ENCODE measurements at places on chromosomes 11 and 22.
A peak's percentile ranks its signal among the peaks of the same experiment; 100 is the strongest.

- no peak for DNase-seq
Measured at GRCh38 chr11:94845622-94846021, 77.5 kb downstream of the AMOTL1 start.

- no peak for DNase-seq
Measured at GRCh38 chr22:36769541-36770512, 6.1 kb downstream of the IFT27 start.

DNA sequence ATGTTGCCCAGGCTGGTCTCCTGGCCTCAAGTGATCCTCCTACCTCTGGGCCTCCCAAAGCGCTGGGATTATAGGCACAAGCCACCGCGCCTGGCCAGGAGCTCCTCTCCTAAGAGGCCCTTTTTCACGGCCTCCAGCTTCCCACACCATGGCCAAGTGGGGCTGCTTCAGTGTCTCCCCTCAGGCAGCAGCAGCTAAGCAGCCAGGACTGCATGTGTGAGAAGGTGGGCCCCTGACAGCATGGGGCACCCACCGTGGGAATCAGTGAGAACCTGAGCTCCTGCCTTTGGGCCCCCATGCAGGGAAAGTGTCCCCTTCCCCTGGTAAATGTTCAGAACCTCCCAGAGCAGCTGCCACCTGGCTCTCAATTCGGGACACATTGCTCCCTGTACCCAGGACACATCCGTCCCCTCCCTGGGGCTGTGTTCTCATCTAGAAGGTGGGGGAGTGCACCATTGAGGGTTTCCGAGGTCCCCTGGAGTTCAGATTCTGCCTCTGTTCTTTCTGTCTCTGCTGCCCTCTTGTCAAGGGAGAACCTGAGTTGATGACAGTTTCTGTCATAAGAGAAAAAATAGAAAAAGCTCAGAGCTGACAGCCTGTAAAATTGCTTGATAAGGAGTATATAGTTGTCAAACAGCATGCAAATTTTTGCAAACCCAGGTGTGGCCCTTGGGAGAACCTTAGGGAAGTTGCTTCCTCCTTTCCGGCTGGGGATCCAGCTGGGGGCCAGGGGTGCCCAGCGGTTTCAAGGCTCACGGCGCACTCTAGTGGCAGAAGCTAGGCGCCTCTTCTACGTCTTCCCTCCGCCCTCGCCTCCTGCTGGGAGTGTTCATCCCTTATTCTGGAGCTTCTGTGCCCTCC is 29.7 kb downstream of the FAM83F start:
- peak; percentile 65 for DNase-seq

DNA sequence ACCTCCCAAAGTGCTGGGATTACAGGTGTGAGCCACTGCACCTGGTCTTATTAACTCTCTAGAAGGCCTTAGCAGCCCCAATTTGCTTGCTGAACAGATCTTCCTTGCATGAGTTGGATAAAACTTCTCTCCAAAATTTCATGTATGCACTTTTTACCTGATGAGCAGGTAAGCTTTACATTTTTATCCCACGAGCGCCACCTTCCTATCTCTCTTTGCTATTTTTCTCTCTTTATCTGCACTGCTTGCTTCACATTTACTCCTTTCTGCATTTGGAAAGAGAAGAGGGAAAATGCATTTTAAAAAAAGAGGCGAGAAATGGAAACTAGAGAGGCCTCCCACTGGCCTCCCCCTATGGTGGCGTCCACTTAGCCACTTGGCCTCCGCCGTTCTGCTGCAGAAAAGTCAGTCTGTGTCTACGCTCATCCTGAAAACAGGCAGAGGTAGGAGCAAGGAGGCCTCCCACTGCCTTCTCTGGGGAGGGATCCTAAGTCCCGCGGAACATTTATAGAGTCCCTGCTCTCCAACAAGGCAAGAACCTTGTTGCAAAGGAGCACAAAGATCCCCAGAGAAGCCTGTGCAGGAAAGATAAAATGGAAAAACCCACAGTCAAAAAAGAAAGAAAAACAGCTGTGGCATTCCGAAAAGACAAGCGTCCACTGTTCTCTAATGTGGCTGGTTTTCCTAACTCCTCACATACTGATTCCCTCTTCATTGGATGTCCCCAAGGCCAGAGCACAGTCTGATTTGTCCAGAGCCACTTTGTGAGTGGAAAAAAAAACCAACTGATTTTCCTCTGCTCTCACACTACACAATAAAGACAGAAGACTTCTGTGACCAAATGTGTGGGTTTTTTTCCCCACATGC is 62.2 kb upstream of the INCENP start:
- no peak for DNase-seq

- DNase-seq = no peak
Measured at GRCh38 chr11:57055744-57056143, 67.0 kb downstream of the OR5AK2 start.

DNA sequence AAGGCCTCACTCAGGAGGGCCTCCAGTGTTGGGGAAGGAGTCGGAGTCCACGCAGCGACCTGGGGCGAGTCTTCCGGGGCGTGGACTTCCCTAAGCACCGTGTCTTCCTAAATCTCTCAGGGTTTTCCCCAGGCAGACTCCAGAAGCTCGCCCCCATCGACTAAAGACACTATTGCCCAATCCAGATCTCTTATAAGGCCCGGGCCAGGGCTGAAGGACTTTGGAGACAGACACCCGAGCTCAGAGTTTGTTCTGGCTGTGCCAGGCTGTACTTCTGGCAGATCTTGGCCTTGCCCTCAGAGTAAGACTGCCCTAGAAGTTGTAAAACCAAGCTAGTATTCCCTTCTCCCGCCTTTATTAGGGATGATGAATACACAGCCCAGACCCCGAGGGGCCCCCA is 191.4 kb downstream of the BUD13 start:
- no peak for DNase-seq

GRCh38 chr22:42473484-42474193 is 41.4 kb upstream of the NFAM1 start:
- peak; percentile 46 for DNase-seq

GRCh38 chr11:11512929-11513328 is 108.9 kb downstream of the GALNT18 start:
- DNase-seq = no peak

DNA sequence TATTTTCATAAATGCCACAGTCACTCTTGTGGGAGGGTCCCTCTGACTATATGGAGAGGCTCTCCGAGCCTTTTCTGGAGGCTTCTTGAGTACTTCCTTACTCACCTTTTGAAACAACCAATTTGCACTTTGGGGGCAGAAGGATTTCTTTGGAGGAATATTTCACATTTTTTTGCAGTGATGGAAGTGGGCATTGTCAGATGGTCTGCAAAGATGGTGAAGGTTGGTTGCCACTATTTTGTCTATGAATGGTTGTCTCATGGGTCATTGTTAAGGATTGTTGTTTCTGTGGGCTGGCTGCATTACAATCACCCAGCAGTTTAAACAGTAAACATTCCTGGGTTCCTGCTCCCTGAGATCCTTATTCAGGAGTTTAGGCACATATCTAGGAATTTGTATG is 388.2 kb downstream of the TMEM135 start:
- no peak for DNase-seq

DNA sequence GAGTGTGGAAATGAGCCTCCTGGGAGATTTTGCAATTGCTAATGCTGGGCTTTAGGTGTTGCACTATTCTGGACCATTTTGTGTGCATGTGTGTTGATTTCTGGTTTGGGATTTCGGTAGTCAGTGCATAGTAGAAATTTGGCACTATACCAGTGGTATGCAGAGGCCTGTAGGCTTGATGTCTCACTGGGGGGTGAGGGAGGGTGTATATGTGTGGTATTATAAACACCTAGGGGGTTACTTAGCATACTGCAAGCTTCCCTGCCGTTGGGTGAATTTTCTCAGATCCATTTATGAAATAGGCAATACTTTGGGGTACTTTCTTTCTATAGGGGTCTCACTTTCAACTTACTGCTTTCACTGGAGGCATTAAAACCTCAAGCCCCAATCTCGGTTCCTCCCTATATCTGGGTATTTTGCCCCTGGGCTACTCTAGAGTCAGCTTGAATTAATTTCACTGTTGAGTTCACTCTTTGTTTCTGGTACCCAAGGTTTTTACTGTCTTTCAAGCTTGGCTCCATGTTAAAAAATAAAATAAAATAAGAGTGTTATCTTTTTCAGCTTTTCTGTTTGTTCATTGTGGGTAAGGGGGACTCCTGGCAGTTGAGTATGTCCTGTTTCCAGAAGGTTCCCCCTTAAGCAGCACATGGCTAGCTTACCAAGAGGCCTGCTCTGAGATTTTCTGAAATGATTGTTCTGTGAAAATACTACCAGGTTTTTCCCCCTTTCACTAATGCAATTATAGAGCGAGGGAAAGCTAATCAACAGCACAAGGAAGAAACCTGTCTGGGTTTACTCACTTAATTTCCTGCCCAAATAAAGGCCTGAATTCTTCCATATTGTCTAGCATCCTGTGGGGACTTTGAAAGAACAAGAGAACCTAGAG is 45.8 kb downstream of the PPFIBP2 start:
- no peak for DNase-seq

DNA sequence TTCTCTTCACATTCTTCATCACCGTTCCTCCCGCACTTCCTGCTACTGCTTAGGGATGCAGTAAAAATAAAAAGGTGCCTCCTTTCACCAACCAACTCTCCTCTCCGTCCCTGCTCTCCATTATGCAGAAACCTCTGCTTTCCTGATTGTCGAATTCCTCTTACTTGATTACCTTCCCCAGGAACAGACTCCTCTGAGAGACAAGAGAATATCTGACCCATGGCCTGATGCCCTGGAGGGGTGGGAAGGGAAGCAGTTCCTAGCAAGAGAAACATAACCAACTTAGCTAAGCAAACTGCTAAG is 80.9 kb downstream of the TRIM29 start:
- DNase-seq = no peak

GRCh38 chr11:16669799-16670415 is 68.5 kb upstream of the C11orf58 start:
- peak; percentile 52 for DNase-seq

DNA sequence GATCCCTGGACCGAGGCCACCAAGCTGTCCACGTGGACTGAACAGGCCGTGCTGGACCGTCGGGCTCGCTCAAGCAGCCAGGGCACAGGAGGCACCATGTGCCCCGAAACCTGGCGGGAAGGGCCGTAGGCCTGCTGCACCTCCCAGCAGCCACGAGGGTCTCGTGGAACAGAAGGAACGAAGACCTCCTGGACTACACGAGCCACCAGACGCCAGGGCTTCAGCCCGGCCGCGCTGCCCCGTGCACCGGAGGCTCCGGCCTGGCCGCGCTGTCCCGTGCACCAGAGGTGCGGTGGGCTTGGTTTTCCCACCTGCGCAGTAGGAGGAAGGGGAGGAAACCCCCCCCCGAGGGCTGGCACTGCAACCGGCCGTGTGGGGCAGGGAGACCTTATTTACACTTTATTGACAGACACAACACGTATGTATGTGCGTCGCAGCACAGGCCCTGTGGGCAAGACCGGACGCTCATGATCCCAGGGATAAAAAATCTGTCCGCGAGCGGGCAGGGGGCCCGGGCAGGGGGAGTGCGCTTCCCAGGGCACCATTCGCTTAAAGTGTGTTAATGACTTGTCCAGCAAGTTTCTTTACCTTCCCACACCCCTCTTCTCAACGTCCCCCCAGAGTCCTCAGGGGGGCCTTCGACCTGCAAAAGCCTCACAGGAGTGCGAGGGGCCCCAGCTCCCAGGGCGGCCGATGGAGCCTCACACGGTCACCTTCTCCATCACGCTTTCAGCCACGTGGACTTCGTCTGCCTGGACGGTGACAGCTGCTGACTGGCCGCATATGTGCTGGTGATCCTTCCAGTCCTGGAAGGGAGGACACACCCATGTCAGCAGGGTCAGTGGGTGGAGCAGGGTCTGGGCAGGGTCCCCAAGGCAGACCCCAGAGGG is 7.0 kb downstream of the DRD4 start:
- DNase-seq = no peak

GRCh38 chr11:17718015-17718414 is 1.4 kb upstream of the MYOD1 start:
- no peak for DNase-seq

DNA sequence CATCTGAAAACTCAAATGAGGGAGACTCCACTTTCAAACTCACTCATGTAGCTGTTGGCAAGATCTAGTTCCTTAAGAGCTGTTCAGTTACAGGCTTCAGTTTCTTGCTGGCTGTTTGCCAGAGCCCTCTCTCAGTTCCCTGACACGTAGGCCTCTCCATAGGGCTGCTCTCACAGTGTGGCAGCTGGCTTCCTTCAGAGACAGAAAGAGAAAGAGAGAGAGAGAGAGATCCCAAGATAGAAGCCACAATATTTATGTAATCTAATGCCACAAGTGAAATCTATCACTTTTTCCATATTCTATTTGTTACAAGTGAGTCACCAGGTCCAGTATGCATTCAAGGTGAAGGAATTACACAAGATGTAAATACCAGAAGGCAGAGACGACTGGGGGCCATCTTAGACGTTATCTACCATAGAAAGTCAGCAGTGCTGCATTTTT is 168.8 kb downstream of the RCN1 start:
- peak; percentile 8 for DNase-seq

DNA sequence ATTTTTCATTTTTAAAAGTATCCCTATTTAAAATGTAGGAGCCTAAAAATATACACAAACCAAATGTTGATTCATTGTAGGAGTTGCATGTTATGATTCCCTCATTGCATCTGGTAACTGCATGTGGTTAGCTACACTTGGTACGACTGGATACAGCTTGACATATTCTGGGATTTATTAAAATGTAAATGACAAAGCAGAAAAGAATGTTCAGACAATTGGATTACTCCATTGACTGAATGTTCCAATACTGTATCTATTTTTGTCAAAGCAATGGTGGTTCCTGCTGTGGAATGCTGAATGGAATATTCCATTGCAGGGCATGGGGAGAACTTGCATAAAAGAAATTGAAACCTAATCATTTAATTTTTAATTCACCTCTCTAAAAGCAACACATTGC is 30.8 kb downstream of the BLID start:
- DNase-seq = no peak

DNA sequence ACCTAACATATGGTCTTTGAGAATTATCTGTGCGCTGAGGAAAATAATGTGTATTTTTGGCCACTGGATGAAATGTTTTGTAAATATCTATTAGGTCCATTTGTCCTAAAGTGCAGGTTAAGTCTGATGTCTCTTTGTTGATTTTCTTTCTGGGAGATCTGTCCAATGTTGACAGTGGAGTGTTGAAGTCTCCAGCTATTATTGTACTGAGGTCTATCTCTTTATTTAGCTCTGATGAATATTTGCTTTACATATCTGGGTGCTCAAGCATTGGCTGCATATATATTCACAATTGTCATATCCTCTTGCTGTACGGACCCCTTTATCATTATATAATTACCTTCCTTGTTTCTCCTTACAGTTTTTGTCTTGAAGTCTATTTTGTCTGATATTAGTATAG is 833.8 kb downstream of the DLG2 start:
- DNase-seq = no peak

- DNase-seq = no peak
Measured at GRCh38 chr11:126501641-126502040, 146.2 kb downstream of the ST3GAL4 start.

DNA sequence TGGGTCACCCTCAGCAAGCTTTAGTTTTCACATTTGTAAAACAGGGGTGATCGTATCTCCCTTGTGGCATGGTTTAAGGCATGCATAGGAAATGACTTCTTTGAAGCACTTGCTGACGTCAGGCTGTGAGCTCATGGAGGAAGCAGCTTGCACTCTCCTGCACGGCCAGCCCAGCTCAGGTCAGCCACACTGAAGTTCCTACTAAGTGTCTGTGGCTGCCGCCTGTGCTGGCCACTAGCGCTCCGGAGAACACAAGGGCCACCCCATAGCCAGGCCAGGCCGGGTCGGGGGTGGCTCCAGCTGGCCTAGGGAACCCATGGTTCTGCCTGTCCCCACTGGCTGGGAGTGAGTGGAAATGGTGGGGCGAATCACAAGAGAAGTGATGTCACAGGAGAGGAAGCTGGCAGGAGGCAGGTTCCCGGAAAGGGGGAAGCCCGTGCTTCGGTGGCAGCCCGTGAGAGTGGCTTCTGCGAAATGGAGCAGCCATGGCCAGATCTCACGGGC is 28.2 kb downstream of the KCTD17 start:
- DNase-seq = no peak

Data from Caki2 (cell line).